ENCODE measurements at places on chromosomes 2 and 18. TPM values are rescaled to one million over a fixed set of nuclear protein-coding genes. Genes with fewer than 3 reads are reported as not detected.

Gene ZNF804A
- under 0.01 TPM for total RNA-seq

Gene ALPI
- total RNA-seq, result not detected

Gene ANKRD30BL
- total RNA-seq, result not detected

Gene STON1
- 11.0 TPM for total RNA-seq
